Calu3 (cell line): ENCODE measurements at places on chromosomes 5 and 9. TPM values are rescaled to one million over a fixed set of nuclear protein-coding genes. Genes with fewer than 3 reads are reported as not detected.

DNA sequence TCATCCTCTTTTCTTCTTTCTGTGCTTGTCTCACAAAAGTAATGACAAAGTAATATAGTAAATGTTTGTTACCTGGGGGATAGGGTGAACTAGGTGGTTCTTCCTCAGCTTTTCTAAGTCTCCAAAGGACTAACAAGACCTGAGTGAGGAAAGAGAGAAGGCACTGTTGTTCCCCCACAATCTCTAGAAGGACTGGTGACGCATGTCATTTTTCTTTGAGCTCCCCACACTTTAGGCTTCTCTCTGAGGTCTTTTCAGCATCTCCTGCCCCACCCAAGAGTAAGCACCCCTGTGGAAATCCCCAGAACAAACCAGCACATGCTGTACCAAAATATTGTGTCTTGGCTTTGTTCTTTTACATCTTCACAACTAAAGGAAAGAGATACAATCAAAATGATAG lies 2.4 kb upstream of the IL7R start:
- no peak for DNase-seq

- DNase-seq: no peak
These were observed 32.2 kb downstream of the ZNF131 start for GRCh38 chr5:43152946-43153345.

- DNase-seq: no peak
These were observed 970 bp upstream of the TRIM32 start for GRCh38 chr9:116686135-116686534.

DNA sequence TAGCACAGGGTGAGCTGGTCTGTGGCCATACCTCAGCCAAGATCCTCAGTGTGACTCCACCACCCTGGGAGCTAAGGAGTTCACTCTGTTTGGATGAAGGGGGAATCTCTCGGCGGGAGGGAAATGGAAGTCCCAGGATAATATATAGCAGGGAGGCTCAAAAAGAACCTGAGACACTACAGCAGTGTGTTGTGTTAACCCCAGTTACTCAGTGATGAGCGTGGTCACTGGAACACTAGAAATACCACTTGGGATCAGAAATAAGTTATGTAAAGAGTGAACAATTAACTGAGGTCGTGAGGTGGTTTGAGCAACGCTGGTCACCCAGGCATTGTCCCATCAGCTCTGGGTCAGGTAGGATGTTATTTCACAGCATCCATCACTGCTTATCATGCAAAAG lies 59.3 kb upstream of the ADAMTS16 start:
- no peak for DNase-seq

GRCh38 chr9:120998111-120998510 lies 52.0 kb downstream of the C5 start:
- no peak for DNase-seq

DNA sequence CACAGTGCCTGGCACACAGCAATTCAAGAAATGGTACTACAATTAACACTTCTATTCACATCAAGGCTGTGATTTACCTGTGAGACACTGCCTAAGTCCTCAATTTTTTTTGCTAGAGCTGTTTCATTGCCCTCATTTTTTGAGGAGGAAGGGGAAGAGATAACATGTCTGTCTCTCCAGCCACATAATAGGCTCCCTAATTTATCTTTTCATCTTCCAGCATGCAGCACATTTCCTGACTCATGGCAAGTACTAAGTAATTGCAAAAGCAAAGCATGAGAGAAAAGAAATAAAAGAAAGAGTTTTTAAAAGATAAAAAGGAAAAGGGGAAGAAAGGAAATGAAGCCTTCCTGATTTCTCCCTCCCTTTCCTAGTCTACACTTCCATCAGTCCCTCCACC lies 26.9 kb upstream of the RNF38 start:
- no peak for DNase-seq

GRCh38 chr5:140391312-140391711 lies 10.3 kb upstream of the ANKHD1 start:
- DNase-seq: no peak

DNA sequence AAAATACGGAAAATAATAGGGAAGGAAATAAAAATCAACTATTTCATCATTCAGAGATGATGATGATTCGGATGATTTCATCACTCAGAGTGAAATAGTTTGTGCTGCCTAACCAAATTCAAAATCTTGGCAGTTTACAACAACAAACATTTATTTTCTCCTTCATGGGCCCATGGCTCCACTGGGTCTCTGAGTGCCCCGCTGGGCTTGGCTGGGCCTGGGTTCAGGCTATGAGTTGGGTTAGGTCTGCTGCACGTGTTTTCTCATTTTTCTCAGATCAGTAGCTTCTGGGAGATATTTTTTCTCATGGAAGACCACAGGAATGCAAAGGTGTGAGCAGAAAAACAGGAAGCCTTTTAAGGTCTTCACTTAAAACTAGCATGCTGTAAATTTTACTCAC lies 24.0 kb upstream of the F2RL1 start:
- no peak for DNase-seq

DNA sequence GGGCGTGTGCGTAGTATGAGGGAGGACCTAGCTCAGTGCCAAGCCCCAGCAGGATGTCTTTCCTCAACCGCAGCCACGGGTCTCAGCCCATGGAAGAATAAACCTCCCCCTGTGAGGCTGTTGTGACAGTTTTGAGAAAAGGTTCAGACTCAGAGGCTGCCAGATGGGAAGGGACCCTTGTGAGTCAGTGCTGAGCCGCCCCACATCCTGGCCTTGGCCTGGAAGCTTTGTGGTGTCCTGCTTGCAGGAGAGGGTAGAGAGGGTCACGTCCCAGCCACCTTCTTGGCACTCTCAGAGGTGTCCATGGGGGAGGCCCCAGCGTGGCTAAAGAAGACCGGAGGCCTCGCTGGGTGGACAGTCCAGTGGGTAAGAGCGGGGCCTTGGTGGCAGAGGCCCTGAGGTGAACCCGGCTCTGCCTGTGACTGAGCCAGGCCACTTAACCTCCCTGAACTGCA lies 2.8 kb downstream of the GRHPR start:
- no peak for DNase-seq

GRCh38 chr5:175222621-175223020 lies 221.4 kb downstream of the DRD1 start:
- no peak for DNase-seq

- DNase-seq: no peak
These were observed 107.7 kb upstream of the TLX3 start for GRCh38 chr5:171201310-171201709.

BSPRY gene
- 14.5 and 17.4 TPM in 2 replicates for total RNA-seq

KIAA0825 gene
- 1.4 and 1.9 TPM in 2 replicates for total RNA-seq

GRCh38 chr5:160382346-160382745 lies 11.9 kb upstream of the C1QTNF2 start:
- DNase-seq: no peak

DNA sequence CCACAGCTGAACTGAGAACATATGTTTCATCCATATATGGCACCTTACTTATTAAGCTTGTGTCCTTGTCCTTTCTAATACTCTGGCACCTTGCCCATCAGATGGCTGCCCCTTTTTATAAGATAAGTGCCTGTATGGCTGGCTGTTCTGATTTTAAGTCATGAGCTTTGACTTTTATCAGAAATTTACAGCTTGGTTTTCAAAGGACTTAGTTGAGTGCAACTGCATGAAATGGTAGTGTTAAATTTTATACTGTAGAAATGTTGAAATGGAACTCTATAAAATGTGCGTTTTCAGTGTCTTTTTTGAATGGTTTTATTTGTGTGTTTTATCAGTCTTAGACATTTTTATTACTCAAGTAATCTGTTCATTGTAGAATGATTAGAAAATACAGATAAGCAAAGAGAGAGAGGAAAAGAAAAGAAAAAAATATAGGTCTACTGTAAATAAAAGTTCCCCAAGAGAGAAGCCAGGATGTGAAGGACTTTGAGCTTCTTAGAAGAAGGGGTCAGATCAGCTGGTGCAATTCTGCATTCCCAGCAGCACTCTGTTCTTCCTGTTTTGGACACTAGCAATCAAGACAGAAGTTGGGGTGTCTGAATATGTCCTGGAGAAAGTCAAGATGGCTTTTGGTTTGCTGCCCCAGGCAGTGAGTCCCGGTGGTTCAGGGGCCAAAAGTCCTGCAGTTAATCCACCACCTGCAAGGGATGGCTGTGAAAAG lies 38.9 kb downstream of the ARHGAP26 start:
- no peak for DNase-seq

DNA sequence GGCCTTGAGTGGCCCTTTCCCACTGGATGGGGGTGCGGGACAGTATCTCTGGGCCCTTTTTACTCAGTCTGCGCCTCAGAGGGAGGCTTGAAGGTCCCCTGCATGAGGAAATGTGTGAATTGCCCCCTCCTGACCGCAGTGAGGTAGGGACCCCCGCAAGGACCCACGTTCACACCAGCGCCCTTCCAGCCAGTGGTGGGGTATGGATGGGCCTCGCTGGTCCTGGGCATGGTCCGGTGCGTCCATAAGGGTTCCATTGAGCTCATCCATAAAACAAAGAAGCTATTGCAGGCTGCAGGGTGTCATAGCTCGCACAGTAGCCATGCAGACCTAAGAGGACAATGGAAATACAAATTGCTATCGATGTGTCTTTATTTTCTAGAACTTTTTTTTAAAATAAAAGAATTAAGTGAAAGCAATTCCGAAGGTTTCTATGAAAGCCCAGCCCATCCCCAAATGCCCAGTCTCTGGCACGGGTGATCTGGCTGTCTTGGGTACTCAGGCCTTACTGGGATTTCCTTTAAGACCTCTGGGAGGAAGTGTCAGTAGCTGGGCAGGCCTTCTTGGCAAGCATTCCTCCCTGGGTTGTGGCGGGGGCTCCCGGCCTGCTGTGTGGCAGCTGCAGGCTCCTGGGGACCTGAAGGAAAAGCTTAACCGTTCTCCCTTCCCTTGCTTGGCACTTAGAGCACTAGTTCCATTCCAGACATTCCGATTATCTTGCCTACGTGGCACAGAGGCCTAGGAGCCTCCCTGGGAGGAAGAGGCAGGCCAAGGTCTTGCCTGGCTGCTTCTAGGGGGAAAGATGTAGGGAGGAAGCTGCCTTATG lies 1.5 kb upstream of the SEMA5A start:
- no peak for DNase-seq

DNA sequence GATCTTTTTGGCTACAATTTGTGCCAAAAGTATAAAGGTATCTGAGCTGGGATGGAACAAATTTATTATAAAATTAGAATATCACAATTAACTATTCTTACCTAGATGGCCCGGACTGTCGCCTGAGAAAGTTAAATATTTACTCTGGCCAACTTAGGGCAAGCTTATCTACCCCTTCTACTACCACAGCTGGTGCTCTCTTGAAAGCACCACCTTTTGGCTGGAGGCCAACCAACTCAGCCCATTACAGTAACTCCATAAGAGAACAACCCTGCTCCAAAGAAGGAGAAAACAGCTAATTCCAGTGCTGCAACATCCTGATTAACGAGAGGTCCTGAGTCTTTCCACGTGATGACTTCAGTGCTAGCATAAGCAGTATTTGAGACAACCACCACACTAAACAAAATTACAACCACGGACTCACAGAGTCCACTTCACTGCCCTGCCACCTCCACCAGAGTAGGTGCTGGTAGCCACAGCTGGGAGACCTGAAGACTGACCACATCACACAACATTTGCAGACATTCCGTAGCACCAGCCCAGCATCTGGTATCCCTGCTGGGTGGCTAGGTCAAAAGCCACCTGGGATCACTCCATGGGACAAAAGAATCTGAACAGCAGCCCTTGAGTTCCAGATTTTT lies 43.2 kb downstream of the RGMB start:
- DNase-seq: peak; percentile 73

UGT3A2 gene
- not detected in 2 replicates for total RNA-seq

ROPN1L gene
- 0.40 TPM in 1 of 2 replicates, not detected in the other for total RNA-seq

ZNF366 gene
- not detected in 2 replicates for total RNA-seq

DNA sequence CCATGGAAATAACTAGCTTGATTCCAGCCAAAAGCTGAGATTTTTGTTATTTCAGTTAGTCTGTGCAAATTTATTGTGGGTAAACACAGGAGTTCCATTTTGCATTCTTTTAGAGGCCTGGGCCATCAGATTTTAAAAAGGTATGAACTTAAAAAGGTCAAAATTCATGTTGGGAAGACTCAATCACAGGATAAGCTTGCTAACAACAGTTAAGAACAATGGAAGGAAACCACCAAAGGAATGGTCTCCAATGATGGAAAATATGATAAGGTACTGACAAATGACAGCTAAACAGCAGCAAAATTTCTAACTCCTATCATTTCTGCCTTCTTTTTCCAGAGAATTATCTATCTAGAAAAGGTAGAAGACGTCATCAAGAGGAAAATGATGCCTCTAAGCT lies 16.0 kb downstream of the ABITRAM start:
- no peak for DNase-seq

- no peak for DNase-seq
These were observed 61.8 kb upstream of the SNX2 start for GRCh38 chr5:122713041-122713440.

C9orf50 gene
- not detected in 2 replicates for total RNA-seq

SLC31A1 gene
- total RNA-seq: 19.4 and 21.0 TPM in 2 replicates

DNA sequence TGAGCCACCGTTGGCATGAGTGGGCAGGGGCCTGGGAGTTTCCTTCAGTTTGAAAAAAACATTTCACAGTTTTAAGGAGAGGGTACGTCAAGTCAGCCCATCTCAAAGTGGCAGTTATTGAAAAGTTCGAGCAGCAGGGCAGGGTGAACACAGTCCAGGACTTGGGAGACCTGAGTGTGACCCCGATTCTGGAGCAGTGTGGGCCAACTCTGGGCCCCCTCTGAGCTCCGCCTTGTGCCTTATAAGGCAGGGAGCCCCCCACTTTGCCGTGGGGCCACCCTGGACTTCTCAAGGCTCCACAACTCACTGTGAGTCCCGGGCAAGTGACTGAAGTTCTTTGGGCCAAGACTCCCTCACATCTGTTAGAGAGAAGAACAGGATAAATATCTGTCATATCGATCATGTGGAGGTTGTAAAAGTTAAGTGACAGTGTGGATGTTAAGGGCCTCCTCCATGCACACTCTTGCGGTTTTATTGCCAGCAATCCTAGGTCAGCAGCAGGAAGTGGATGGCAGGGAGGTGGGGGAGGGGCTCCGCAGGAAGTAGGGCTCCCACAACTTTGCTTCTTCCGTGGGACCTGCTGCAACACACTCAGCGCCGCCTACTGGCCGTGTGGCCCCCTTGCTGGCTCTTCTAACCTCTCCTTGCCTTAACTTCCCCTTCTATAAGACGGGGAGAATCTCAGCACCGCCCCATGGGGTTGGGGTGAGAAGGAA lies 38.4 kb downstream of the HRH2 start:
- peak; percentile 35 for DNase-seq

GRCh38 chr5:40385544-40385943 lies 294.2 kb upstream of the PTGER4 start:
- DNase-seq: peak; percentile 47

CRB2 gene
- total RNA-seq: not detected in 2 replicates

- no peak for DNase-seq
These were observed 121.7 kb downstream of the NREP start for GRCh38 chr5:111635151-111635902.

ZBED3 gene
- total RNA-seq: 11.0 and 12.3 TPM in 2 replicates

- DNase-seq: no peak
These were observed 27.0 kb downstream of the PRDM6 start for GRCh38 chr5:123116058-123116457.
